Epithelial cell of alveolus of lung (primary cell): ENCODE measurements at places on chromosomes 1 and 21. TPM values are rescaled to one million over a fixed set of nuclear protein-coding genes. Genes with fewer than 3 reads are reported as not detected.

Gene CD84
- total RNA-seq: not detected in 2 replicates

Gene IL20
- total RNA-seq: not detected in 2 replicates

Gene KPRP
- total RNA-seq: not detected in 2 replicates

Gene ZNF593
- total RNA-seq: 36.7 and 51.8 TPM in 2 replicates

Gene HOOK1
- under 0.01 TPM in 1 of 2 replicates, not detected in the other for total RNA-seq

Gene STXBP3
- total RNA-seq: 25.5 and 28.3 TPM in 2 replicates

Gene L1TD1
- total RNA-seq: 0.78 TPM in 1 of 2 replicates, not detected in the other

Gene NRIP1
- 18.4 and 59.2 TPM in 2 replicates for total RNA-seq

Gene SAMSN1
- total RNA-seq: 0.65 and 1.0 TPM in 2 replicates

Gene FGR
- not detected in 2 replicates for total RNA-seq

Gene TEDDM1
- total RNA-seq: not detected in 2 replicates

Gene FMO4
- total RNA-seq: 2.1 and 3.8 TPM in 2 replicates

Gene CBR3
- total RNA-seq: 3.6 and 19.4 TPM in 2 replicates

Gene FCRLB
- total RNA-seq: 1.0 and 1.2 TPM in 2 replicates

Gene OR2AK2
- total RNA-seq: not detected in 2 replicates

Gene AGPAT3
- 36.9 and 52.5 TPM in 2 replicates for total RNA-seq

Gene CYP2J2
- total RNA-seq: 1.0 and 1.4 TPM in 2 replicates

Gene F13B
- total RNA-seq: not detected in 2 replicates

Gene TMED5
- total RNA-seq: 57.0 and 83.8 TPM in 2 replicates

Gene ZC3H12A
- total RNA-seq: 15.0 and 43.6 TPM in 2 replicates

Gene ZNF593OS
- total RNA-seq: not detected in 2 replicates

Gene FHAD1
- total RNA-seq: 0.39 TPM in 1 of 2 replicates, not detected in the other

Gene VN1R5
- total RNA-seq: not detected in 2 replicates

Gene KHDRBS1
- total RNA-seq: 95.3 and 161 TPM in 2 replicates

Gene TNFSF18
- total RNA-seq: 45.8 TPM in 1 of 2 replicates, not detected in the other

Gene CADM3
- total RNA-seq: 2.2 and 3.2 TPM in 2 replicates
